ENCODE measurements at places on chromosomes 3 and 15.

- no peak for DNase-seq
These were observed 111.2 kb upstream of the STT3B start for GRCh38 chr3:31421314-31422048.

- no peak for DNase-seq
These were observed 858 bp upstream of the SACM1L start for GRCh38 chr3:45688194-45688881.

DNA sequence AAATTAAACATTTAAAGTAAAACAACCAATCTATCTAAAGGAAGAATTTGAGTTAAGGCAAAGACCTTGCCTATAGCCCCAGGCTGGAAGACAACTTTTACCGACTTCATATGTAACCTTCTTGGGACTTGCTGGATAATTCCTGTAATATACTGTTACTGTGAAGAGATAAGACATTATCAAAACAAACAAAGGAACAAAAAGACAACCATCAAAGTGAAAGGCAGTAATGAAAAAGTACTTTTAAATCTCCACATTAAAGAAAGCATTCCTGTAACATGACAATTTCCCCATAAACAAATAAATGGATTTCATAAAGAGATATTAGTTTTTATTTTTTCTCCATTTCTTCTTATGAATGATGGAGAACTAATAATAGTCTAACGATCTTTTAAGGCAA lies 2.4 kb downstream of the CMTM6 start:
- no peak for DNase-seq

DNA sequence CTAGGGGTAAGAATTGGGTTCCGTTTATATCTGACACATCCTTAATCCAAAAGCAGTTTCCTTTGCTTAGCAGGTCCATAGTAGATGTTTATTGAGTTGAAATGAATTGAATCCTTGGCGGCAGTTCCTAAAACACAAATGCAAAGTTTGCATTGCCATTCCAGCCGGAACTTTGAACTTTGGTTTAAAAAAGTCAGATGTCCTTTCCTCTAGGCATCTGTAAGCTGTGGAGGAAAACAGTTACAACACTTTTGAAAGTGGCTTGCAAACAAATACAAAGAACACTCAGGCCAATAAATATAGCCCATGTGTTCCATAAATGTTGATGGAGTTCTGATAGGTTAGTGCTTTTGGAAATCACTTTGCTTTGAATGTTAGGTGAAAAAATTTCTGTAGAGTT lies 374.7 kb upstream of the RARB start:
- DNase-seq = no peak

GRCh38 chr3:12994357-12994606 lies 78.9 kb downstream of the IQSEC1 start:
- DNase-seq = no peak

DNA sequence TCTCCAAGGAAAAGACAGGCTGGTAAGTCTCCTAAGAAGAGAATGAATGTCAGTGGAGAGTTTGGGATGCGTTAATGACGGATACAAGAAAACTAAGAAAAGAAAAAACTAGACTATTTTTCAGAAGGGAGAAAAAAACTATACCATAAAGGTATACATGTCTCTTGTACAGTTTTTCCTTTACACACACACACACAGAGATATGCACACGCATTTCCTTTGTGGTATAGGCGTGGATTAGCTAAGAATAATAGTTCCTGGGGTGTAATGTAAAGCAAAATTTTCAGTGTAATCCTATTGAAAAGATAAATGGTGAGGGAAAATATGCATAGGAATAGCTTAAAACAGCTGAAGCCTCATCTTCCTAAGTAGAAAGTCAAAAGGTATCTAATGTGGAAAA lies 36.3 kb downstream of the GABPB1 start:
- DNase-seq = no peak

DNA sequence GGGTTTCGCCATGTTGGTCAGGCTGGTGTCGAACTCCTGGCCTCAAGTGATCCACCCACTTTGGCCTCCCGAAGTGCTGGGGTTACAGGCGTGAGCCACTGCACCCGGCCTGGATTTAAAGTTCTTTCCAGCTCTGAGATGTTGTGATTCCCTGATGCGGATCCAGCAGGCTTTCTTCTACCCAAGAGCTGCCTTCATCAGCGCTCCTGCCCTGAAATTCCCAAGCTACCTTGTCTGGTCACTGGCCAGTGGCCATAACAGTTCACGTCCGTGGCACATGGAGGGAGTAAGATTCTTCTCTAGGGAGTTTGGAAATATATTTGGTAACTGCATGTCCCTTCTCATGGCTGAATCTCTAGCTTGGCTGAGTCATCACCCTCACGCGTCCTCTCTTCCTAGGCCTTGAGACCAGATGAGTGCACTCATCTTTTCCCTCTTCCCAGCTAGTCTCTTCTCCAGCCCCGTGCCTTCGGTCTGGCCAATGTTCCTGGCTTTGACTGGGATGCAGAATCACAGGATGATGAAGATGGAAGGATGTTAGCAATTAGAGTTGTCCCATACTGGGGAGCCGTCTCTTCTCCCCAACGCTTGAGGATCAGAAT lies 29.8 kb upstream of the APOD start:
- DNase-seq = no peak

DNA sequence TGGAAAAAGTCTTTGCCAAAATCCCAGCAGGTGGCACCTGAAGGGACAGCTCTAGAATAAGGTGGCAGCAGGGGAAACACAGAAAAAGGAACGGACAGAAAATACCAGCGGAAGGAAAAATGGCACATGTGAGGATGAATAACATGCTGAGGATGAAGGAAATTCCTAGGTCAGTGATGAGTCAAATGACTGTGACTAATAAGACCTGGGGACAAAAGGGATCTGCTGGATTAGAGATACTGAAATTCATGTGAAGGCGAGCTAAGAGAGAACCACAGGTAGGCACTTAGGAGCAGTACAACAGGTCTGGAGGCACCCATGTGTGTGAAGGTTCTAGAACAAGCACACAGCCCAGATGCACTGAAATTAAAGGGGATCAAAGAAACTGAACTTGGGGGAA lies 482.5 kb downstream of the FOXP1 start:
- no peak for DNase-seq

GRCh38 chr3:134504132-134504531 lies 18.3 kb downstream of the CEP63 start:
- DNase-seq = no peak

DNA sequence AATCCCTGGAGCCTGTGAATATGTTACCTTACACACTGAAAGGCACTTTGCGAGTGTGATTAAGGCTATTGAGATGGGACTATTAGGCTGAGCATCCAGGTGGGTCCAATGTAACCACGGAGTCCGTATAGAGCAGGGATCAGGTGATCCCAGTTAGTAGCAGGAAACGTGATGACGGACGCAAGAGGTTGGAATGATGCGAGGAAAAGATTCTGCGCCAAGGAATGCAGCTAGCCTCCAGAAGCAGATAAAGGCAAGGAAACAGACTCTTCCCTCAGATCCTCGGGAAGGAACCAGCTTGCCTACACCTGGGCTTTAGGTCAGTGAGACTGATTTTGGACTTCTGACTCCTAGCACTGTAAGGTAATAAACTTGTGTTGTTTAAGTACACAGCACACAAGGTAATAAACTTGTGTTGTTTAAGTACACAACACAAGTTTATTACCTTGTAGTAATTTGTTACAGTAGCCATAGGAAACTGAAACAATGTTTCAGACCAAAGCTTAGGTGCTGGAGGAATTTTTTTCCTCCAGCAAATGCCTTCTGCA lies 125.0 kb downstream of the CHST2 start:
- no peak for DNase-seq

GRCh38 chr3:37926611-37927010 lies 64.0 kb upstream of the VILL start:
- DNase-seq = no peak

DNA sequence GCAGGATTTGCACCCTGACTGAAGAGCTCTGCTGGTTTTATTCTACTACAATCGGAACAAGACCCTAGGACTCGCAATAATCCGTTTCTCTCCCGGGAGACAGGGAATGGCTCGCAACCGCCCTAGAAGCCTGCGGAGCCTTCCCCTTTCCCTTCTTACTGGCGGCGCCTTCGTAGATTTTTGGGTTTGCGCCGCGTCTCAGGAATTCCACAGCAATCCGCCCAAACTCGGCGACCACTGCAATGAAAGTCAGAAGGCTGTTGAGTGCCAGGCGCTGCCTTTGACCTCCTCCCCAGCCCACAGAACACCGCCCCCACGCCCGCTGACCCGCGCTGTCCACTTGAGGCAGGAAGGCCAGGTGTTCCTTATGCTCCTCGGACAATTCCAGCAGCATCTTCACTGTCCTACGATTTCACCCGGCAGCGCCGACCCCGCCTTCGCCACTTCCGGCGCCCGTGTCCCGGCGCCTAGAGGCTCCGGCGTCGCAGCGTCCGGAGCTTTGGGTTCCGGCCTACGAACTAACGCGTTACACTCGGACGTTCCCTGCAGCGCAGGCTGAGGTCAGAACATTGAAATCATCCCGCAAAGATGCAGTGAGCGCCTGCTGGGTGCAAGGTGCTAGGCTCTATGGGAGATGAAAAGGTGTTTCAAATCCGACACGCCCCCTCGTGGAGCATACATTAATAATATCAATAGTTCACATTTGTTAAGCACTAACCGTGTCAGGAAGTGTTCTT lies at the start of gene COMMD2:
Gene COMMD2 (minus strand): TSS at position 439 of the 737 bp plus-strand sequence. CDS start 45 bp downstream, at position 394.
- peak; percentile 74 for DNase-seq

DNA sequence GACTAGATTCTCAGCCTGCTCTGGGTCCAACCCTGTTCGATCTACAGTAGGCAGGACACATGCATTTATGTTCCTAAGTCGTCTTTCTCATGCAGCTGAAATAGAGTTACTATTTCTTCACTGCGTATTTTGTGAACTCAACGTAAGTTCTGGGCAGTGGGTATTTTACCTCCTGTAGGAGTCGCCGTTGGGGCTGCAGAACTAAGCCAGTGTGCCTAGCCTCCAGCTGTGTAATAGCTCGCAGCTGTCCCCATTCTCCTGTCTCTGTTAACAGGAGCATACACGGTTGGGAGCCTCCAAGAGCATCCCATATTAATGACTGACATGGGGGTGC lies 58.4 kb upstream of the HRH1 start:
- no peak for DNase-seq

GRCh38 chr3:184257083-184257915 lies 4.1 kb downstream of the CAMK2N2 start:
- DNase-seq = no peak

DNA sequence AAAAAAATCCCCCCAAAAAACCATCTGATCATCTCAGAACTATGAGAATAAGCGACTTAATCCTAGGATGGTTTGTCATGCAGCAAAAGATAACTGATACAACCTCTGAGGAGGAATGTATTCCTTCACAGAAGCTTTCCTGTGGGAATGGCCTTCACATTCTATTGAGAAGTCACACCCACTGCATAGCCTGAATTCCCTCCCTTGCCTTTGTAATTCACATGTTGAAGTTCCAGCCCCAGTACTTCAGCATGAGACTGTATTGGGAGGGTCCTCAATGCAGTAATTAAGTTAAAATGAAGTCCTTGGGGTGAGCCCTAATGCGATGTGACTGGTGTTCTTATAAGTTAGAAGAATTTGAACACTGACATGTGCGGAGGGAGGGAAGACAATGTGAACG lies 395.2 kb downstream of the TUSC7 start:
- DNase-seq = no peak

GRCh38 chr15:92614791-92615785 lies 40.5 kb downstream of the FAM174B start:
- DNase-seq = no peak

DNA sequence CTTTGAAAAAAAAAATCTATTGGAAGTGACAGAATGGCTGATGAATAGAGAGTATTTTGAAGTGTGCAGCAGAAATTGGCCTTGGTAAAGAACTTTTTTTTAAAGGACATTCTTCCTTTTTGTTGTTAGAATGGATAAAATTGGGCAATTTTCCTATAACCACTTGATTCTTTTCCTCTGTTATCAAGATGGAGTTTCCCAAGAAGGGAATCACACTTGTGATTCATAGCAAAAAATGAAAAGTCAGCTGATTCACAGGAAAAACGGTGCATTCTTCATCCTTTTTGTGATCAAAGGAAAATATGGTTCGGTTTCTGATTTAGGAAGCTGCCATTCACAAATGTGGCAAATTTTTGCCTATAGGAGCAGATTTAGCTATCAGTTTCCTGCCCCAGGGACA lies 486.8 kb downstream of the GBE1 start:
- no peak for DNase-seq

DNA sequence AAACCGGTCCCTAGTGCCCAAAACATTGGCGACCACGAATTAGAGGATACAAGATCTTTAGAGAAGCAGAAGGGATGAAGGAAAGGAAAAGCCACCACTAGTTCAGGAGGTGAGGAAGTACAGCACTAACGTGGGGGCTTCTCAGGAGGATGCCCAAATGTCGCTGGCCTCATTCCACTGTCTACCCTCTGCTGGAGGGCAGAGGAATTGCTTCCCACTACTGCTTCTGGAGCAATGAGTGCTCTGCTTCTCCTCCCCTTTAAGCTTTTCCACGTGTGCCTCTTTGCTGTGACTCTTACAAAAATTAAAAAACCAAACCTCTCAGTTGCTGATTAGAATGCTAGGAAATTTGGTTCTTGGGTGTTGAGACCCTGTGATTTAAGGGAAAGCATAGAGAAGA lies 281.3 kb downstream of the CLSTN2 start:
- DNase-seq = no peak

- DNase-seq = no peak
These were observed 11.8 kb upstream of the RPUSD3 start for GRCh38 chr3:9855594-9855993.

- DNase-seq = no peak
These were observed 44.4 kb upstream of the SACM1L start for GRCh38 chr3:45644791-45645201.

- no peak for DNase-seq
These were observed 154.2 kb upstream of the KCNMB2 start for GRCh38 chr3:178381971-178382448.

GRCh38 chr15:26771578-26772153 lies 1.2 kb downstream of the GABRB3 start:
- DNase-seq = no peak

DNA sequence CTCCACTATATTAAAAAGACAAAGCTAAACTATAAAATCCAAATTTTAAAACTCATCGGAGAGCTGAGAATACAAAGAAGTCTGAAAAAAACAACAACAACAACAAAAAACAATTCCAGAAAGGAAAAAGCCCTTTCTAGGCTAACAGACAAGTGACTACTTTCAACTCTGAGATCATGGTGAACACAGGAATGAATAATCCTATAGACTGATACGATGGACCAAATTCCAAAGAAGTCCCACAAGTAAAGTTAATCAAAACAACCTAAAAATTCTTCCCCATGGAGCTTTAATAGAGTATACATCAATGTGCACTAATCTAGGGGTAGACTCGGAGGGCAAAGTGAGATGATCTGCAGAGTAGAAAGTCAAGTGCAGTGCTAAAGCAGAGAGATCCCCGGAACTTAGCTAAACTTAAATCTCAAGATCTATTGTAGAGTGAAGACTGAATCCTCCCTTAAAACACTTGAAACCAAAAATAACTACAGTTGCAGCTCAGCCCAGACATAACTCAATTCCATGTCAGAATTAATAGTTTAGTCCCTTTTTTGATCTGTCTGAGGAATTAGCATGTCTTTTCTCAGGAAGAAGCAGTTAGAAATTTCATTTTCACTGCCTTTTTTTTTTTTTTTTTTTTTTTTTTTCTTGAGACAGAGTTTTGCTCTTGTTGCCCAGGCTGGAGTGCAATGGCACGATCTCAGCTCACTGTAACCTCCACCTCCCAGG lies 43.5 kb downstream of the MYO9A start:
- DNase-seq = no peak

- no peak for DNase-seq
These were observed 3.6 kb downstream of the OXSR1 start for GRCh38 chr3:38169027-38169317.

Measured in stimulated activated CD4-positive, alpha-beta T cell treated with anti-CD3 and anti-CD28 coated beads, TNF-alpha, amount 100 ng/mL, for 48 hours (primary cell).